Anterior cingulate cortex (tissue), 58 donors: ENCODE measurements at places on chromosomes 2 and 18.

- no peak for DNase-seq
Observed at GRCh38 chr18:12886498-12887126, 2.6 kb upstream of the PTPN2 start.

- DNase-seq = no peak
Observed at GRCh38 chr2:54336136-54336976, 80.3 kb upstream of the TSPYL6 start.

DNA sequence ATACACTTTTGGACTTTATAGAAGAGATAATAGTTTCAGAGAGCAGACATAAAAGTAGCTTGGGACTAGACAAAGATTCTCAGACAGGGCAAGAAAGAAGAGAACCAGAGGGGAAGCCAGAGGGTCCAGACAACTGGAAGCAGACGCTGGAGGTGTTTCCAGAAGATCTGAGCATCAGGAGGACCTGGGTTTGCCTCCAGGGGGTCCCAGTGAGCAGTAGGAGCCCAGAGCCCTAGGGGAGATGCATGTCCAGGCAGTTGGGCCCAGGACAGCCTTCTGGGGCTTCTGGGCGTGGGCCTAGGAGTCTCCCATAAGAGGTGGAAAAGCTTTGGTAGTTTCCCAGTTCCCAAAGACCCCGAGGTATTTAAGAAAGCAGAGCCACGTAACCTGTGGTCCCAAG is 251.2 kb upstream of the ID2 start:
- DNase-seq = no peak

DNA sequence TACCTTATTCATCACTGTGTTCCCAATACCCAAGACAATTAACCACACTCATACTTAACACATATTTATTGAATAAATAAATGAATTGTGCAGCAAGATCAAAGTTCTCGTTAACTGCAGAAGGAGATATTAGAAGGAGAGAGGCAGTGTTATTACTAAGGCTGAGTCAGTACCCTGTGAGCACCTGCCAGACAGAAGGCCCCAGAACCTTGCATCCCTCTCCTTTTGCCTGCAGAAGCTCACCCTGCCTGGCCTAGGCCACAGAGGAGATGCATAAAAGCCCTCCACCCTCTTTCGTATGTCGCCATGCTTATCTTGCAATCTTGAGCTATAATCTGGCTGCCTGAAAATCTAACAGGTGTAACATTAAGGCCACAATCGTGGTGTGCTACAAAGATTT is 20.5 kb upstream of the RNF149 start:
- no peak for DNase-seq
